SJCRH30 (cell line): ENCODE measurements at places on chromosomes 12 and 14.

- no peak for DNase-seq
Measured at GRCh38 chr14:62983821-62984220, 61.4 kb downstream of the KCNH5 start.

DNA sequence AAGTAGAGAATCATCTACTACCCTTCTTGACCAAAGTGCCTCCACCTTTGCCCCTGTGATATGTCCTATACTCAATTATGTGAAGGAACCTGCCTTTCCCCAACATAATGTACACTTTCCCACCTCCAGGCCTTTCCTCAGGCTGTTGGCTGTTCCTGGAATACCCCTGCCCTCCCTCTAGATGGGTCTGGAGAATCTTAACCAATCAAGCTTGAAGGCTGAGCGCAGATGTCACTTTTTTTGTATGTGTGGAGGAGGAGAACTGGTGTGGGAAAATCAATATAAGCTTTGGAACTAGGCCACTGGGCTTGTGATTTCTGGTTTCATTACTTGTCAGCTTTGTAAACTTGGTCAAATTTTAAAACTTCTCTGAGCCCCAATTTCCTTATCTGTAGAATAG lies 4.7 kb downstream of the BMAL2 start:
- DNase-seq = no peak

DNA sequence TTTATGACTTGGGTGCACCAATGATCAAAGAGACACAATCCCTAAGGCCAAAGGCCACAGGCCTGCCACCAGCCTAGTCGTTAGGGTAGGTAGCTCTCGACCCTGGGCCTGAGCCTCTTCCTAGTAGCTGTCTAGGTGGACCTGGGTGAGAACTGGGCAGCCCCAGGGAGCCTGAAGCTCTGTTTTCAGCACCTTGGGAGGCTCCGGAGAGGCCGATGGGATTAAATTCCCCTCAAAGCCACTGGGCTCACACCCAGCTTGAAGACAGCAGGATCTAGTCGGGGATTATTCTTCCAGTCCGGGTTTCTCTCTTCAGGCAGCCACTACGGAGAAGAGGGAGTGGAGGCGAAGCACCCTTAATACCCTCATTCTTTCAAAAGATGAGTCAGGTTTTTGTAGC lies 79.8 kb downstream of the TMEM260 start:
- DNase-seq = no peak

- no peak for DNase-seq
Measured at GRCh38 chr12:49288922-49289555, 5.9 kb upstream of the PRPH start.

DNA sequence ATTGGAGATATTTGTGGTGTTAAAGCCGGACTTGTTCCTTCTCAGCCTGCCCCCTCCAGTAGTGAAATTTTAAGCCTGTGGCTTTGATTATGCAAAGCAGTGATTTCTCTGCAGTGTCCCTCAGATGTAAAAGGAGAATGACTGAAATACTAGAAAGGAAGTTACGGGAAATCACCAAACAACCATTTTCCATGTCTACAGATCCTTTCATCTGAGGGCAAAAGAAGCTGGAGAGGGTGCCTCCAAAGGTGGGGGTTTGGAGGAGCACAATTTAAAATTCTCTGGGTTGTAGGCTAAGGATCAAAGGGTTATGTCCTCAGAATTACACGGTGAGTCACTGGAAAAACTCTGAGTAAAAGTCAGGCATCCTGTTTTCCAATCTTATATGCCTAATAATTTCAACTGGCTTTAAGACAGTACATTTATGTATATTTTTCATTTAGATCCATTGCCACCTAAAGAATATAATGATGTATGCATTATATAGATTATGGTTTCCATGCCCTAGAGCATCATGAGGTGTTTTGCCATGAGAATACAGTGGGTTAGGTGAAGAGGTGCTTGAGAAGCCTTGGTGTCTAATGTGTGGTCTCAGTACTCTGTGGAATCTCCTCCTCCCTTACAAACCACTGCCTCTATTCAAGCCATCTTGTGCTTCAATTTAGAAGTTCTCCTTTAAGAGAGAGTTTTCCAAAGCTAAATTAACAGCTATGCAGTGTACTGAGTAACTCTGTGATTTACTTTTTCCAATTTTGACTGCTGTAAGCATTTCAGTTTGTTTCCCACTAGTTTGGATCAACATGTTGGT lies 362.1 kb downstream of the RAD51B start:
- no peak for DNase-seq

- no peak for DNase-seq
Measured at GRCh38 chr14:38286452-38286851, 30.6 kb upstream of the CLEC14A start.

GRCh38 chr12:104044158-104044557 lies 5.8 kb downstream of the GLT8D2 start:
- DNase-seq = no peak

- DNase-seq = no peak
Measured at GRCh38 chr14:68226523-68226922, 406.9 kb downstream of the RAD51B start.

GRCh38 chr12:11581179-11581755 lies 68.2 kb upstream of the ETV6 start:
- DNase-seq = peak; percentile 52

GRCh38 chr12:10243818-10244520 lies 31.3 kb downstream of the GABARAPL1 start:
- DNase-seq = no peak

DNA sequence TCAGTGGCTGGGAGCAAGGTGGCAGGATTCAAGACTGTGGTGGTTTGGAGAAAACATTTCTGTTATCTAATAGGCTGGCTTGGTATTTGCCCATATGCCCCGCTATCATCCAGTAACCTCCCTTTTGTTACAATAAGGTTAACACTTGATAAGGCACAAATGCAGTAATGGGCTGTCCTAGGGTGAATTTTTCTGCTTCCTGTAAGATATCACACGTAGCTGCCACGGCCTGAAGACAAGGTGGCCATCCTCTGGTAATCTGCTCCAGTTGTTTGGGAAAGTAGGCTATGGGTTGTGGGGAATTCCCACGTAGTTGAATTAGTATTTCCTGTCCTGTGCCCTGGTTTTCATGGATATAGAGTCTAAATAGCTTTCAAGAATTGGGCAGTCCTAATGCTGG lies 23.1 kb downstream of the ANG start:
- no peak for DNase-seq

DNA sequence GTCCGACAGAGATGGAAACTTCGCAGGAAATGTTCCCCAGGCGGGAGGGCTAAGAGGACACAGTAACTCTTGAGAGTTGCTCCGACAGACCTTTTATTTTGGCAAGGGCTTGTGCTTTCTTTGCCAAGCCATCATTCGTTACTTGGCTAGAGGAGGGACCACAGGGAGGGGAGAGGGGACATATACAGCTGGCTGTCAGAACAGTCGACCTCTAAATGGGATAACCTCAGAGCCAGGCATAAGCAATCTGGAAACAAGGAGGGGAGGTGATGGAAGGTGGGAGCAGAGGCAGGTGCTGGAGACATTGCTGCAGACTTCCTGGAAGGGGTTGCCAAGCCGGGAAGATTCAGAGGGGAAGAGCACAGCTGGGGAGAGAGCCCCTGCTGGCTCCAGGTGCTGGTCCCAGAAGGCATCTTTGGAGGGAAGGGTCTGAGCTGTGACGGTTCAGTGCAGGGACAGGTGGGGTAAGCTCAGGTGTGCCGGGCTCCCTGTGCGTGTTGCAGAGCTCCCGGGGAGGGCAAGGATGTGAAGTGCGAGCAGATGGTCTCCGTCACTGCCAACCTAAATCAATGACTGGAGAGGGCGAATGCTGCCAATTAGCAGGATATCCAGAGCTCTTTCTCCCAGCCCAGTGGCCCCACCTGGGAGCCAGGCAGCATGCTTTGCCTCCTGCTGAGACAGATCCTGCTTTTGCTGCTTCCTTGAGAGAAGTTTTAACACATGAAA lies 50.1 kb downstream of the CHST11 start:
- DNase-seq = no peak

GRCh38 chr12:85557850-85558249 lies 277.8 kb downstream of the ALX1 start:
- no peak for DNase-seq

GRCh38 chr14:102870994-102871831 lies 51.2 kb upstream of the AMN start:
- DNase-seq = no peak

GRCh38 chr12:16325426-16325825 lies 22.0 kb upstream of the MGST1 start:
- peak; percentile 13 for DNase-seq

- no peak for DNase-seq
Measured at GRCh38 chr14:71371711-71372396, 464.6 kb downstream of the PCNX1 start.

- DNase-seq = no peak
Measured at GRCh38 chr14:100132161-100132902, 27.1 kb downstream of the DEGS2 start.

DNA sequence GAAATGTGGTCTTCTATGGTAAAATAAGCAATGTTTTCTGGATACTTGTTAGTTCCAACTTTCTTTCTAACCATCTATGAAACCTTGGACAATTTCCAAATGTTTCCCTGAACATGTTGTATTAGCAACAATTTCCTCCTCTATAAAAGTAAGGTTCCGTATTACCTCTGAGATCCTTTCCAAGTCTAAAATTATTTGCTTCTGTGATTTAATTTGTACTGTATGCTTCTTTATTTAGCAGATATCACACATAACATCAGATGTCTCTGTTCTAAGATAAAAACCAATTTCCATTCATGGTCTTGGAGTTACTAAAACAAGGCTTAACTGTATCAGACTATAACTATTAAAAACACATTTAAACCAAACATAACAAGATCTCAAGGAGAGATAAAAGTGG lies 177.2 kb downstream of the FOXA1 start:
- no peak for DNase-seq

- DNase-seq = no peak
Measured at GRCh38 chr12:52942066-52942900, 6.6 kb upstream of the KRT18 start.

DNA sequence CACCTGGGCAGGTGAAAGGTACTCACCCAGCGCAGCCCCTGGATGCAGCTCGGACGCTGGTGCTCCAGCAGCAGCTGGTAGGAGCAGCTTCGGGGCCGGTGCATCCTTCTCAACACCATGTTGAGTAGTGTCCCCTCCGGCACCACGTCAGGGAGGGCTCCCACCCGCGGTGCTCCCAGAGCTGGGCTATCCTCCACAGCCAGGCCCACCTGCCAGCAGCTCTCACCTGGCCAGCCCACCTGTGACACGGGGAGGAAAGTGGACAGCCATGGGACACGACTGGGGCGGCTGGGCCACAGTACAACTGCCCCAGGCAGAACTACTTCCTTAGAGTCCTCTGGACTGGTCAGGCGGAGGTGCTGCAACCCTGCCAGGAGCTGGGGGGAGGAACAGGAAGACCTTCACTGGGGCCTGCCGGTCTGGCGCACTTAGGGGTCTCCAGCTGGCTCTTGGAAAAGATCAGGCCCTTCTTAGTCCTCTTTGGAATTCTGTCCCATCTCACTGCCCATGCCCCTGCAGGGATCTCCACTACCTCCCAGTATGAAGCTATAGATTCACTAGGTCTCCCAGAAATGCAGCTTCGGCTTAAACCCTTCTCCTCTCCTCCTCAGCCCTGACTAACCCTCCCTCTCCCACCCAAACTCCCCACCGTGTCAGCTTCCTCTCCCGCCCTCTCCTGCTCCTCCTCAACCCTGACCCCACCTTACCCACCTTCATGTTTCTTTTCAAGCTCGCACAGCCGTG lies 668 bp downstream of the RAPGEF3 start:
- no peak for DNase-seq

DNA sequence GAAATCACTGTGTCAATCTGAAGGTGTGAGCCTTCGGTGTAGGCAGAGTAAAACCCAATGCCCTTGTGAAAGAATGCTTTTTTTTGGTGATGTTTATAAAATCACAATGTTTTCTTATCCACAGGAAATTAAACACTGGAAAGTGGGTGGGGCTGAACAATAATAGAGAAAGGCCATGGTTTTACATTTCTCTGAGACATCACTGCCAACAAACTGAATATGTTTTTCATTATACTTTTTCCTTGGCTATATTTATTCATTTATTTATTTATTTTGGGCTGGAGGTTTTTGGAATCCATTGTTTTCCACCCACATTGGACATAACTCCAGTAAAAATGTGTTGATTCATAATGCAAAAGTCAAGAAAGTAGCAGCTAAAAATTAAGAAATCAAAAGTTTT lies 16.9 kb downstream of the LRRK2 start:
- DNase-seq = no peak

- DNase-seq = no peak
Measured at GRCh38 chr14:49930720-49931119, 37.8 kb downstream of the ARF6 start.

GRCh38 chr12:111980598-111980997 lies 32.4 kb downstream of the TMEM116 start:
- DNase-seq = no peak

GRCh38 chr12:92459850-92460249 lies 242.9 kb upstream of the PLEKHG7 start:
- no peak for DNase-seq

GRCh38 chr12:78680596-78680995 lies 184.0 kb upstream of the SYT1 start:
- DNase-seq = no peak

DNA sequence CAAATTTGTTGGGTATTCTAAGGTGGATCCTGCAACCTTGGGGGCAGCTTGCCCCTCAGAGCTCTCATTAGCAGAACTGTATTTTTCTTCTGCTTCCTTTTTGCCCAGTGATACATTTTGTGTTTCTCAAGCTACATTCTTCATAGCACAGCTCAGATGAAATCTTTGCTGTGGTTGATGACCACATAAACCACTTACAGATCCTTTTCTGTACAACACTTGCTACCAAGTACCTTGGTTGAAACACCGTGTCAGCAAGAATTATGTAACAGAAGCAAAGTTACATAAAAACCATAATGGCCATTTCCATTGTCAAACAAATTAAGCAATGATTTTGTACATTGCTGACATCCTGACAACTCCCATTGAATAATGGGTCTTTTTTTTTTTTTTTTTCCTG lies 9.7 kb upstream of the PLBD1 start:
- no peak for DNase-seq

GRCh38 chr14:69246331-69246730 lies 13.6 kb upstream of the GALNT16 start:
- DNase-seq = no peak

- no peak for DNase-seq
Measured at GRCh38 chr14:20667957-20668356, 16.4 kb upstream of the RNASE4 start.

GRCh38 chr12:30610718-30611117 lies 85.0 kb downstream of the IPO8 start:
- DNase-seq = no peak

DNA sequence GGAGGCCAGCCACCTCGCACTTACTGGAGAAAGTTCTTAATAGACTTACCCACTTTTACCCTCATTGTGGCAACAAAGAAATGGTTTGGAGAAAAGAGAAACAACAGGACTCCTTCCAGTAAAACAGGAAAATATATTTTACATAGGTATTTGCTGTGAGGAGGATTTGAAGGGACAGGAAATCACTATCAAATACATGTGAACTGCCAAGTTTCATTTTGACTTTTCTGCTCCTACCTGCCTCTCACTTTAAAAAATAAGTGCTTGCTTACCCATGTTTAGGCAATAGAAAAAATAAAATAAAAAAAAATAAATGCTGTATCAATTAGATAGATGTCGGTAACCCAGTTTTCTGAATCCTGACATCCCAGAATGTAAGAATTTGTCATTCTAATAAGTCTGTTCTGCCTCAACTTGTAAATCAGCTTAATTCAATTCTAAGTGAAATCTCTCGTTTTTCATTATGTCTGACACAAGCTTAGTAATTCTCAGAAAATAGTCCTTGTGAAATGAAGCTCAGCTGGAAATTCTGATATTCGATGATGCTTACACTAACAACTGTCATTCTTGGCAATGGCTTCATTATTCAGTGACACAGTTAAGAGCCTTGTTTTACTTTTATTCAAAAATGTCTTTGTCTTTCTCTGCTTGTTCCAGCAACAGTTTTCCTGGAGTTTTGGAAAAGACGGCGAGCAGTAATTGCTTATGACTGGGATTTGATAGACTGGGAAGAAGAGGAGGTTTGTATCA lies 131.3 kb downstream of the SLC5A8 start:
- DNase-seq = no peak
